ENCODE measurements at places on chromosomes 1 and 21. TPM values are rescaled to one million over a fixed set of nuclear protein-coding genes. Genes with fewer than 3 reads are reported as not detected.

LAX1 gene
- total RNA-seq: 63.8 TPM

GRCh38 chr1:178119628-178120027 lies 25.7 kb downstream of the RASAL2 start:
- DNase-seq: no peak

HRNR gene
- total RNA-seq: not detected

GRCh38 chr1:119587341-119587740 lies 60.7 kb downstream of the ZNF697 start:
- no peak for DNase-seq

GRCh38 chr1:181985936-181986906 lies 75.3 kb downstream of the ZNF648 start:
- no peak for DNase-seq

DNA sequence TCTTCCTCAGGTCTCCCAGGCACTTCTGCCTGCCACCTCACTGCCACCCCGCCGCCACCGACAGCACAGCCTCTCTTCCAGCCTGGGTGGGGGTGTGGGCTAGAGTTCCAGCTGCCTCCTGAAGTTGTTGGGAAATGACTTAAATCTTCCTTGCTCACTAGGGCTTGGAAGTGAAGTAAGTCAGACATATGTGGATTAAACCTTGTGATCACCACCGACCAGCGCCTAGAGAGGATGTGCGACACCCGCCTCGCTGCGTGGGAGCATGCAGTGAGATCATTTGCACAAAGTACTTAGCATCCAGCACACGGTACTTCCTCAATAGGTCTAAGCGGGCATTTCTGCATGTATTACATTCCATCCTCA lies 71.4 kb upstream of the FAM20B start:
- no peak for DNase-seq

DNA sequence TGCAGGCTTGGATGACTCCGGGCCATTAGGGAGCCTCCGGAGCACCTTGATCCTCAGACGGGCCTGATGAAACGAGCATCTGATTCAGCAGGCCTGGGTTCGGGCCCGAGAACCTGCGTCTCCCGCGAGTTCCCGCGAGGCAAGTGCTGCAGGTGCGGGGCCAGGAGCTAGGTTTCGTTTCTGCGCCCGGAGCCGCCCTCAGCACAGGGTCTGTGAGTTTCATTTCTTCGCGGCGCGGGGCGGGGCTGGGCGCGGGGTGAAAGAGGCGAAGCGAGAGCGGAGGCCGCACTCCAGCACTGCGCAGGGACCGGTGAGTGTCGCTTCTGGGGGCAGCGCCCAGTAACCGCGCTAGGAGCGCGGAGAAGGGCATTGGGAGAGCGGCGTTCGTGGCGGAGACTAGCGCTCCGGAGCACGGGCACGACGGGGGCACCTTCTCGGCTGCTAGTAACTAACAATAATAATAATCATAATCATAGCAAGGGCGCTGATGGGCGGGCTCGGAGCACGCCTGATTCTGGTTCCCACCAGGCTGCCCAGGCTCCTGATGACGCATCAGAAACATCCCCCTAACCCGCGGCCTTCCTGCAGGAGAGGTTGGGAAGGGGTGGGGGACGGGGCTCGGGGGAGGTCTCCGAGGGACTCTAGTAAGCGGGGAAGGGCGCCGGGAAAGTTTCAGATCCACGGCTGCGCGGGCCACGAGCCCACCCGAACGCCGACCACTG lies at the start of gene MX1:
TSS of gene MX1 (plus strand) at position 286 of the 722 bp plus-strand sequence. CDS start 5,832 bp downstream, outside the sequence.
- peak; percentile 78 for DNase-seq

C1orf115 gene
- total RNA-seq: not detected

DNA sequence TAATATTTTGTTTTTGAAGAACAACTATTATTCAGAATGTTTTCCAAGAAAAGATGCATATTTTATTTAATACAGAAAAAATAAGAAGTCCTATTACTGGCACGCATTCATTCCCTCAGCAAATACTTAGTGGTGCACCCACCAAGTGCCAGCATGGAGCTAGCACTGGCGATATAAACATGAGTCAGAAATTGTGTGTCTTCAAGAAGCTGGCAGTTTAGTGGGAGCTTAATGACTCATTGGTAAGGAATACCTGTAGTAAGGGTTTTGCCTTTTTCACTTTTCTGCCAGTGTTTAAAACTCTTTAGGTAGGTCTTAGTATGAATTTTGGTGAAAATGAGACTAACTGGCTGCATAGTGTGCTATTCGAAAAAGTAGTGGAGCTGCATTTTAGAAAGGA lies 6.3 kb downstream of the MAGI3 start:
- DNase-seq: no peak
